GM19239 (cell line): ENCODE measurements at places on chromosomes 5 and 9.

- DNase-seq = no peak
Observed at GRCh38 chr5:4048398-4048797, 452.8 kb downstream of the IRX1 start.

DNA sequence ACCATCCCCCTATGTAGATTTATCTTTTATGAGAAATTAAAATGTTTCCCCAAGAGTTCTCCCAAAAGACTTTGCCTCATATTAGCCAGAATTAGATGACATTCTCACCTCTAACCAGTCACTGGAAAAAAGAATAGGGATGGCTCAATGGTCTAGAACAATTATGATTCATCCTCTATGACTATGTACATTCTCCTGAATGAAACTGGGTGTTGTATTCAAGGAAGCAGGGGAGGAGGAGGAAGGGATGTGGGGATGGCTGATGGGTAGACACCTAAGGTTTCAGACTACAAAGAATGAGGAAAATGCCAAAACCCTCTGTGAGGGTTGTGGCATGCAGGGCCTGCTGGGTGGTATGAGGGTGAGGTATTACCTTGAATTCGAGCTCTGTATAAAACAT is 49.5 kb upstream of the BRINP1 start:
- no peak for DNase-seq

GRCh38 chr5:179273073-179273435 is 72.2 kb downstream of the ADAMTS2 start:
- DNase-seq = no peak

- no peak for DNase-seq
Observed at GRCh38 chr5:53099546-53099945, 10.0 kb downstream of the MOCS2 start.

- no peak for DNase-seq
Observed at GRCh38 chr5:110790673-110791072, 51.9 kb downstream of the SLC25A46 start.

GRCh38 chr5:141223112-141223783 is at the start of gene PCDHB14:
Gene PCDHB14, plus strand, starts transcription at chr5:141223343. Its CDS starts 163 bp downstream, at chr5:141223506.
- no peak for DNase-seq

DNA sequence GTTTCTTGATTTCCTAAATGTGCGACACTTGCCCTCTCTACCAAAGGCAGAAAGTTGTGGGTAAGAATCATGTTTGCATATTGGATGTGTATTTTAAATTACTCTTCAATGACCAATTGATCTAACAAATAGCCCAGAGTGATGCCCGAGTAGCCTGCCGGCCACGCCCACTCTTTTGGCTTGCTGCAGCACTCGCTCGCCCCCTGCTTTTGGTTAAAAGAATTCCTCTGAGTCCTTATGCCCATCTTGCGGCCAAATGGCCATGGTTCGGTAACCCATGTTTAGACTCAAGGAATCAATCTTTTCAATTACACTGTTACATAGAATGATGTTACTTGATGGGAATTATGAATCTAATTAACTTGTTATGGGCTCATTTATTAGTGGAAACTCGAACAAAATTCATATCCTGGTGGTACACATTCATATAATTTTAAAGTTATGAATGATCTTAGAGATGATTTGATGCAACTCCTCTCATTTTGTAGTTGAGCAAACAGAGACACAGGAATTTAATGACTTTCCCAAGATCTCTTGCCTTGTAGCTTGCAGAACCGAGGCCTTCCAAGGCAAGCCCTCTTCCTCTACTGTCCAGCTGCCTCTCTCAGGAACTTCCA is 36.5 kb downstream of the PPIC start:
- peak; percentile 50 for DNase-seq

DNA sequence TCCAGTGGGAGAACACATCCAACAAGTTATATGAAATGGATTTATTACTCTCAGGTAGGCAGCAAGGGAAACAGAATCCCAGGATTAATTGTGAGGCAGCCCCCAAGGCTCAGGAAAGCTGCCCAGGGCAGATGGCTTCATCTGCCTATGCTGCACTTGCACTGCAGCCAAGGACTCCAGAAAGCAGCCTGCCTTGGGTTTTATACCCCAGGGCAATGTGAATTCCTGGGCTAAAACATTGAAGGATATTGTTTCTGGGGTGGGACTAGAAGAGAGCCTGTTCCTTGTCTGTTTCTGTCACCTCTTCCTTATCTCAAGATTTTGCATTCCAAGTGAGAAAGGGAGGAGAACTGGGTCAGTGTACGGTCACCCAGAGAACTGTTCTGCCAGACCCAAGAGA is 8.8 kb upstream of the CCL27 start:
- no peak for DNase-seq

- DNase-seq = no peak
Observed at GRCh38 chr9:17318821-17319320, 184.0 kb downstream of the CNTLN start.

DNA sequence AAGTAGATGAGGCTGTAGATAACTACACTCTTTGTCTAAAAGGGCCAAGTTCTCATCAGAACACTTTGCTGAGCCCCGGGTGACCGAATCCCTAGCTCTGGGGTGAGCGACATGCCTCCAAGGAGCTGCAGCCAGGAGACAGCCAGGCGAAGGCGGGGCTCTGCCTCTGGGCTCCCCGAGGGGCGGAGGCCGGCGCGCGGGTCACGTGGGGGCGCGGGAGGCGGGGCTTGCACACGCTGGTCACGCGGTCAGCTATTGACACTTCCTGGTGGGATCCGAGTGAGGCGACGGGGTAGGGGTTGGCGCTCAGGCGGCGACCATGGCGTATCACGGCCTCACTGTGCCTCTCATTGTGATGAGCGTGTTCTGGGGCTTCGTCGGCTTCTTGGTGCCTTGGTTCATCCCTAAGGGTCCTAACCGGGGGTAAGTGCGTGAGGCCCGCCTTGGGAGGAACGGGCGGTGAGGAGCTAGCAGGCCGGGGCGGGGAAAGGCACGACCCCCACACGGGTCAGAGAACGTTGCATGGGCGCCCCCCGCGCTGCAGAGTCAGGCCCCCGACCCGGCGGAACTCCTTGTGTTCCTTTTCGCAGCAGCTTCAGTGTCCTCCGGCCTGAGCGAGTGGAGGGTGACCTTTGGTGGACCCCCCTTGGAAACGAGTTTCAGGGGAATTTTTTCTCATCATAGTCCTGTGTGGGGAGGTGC is at the start of gene ATP6V0E1:
ATP6V0E1 (plus strand) TSS at position 230 of the 702 bp plus-strand sequence; CDS start at position 320, 90 bp downstream.
- peak; percentile 87 for DNase-seq

DNA sequence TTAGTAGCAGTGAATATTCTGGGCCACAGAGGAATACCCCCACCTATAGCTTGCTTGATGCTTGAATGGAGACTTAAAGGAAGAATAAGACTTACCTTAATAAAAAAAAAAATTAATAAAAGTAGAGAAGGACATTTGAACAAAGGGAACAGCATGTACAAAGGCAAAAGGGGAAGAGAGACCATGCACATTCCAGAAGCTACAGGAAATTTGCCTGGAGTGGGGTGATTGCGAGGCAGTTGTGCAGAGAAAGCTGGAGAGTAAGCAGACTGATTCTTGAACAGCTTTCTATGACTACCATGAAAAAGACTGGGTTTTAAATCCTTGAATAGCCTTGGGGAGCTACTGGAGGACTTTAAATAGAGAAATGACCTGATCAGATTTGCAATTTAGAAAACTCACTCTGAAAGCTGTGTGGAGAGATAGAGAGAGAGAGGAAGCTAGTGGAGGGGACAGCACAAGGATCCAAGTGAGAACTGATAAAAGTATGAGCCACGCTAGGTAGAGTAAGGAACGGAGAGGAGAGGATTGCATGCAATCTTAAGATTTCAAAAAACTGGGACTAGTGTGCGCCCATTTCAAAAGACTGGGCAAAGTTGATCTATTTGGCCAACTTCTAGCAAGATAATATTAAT is 12.5 kb upstream of the SSBP2 start:
- no peak for DNase-seq
